ENCODE measurements at places on chromosomes 5 and 9.

GRCh38 chr9:116149844-116150243 lies 3.7 kb upstream of the PAPPA start:
- DNase-seq = no peak

- DNase-seq = no peak
These were observed 8.7 kb downstream of the HINT1 start for GRCh38 chr5:131156385-131156784.

GRCh38 chr5:131756942-131757341 lies 39.9 kb downstream of the FNIP1 start:
- DNase-seq = no peak

DNA sequence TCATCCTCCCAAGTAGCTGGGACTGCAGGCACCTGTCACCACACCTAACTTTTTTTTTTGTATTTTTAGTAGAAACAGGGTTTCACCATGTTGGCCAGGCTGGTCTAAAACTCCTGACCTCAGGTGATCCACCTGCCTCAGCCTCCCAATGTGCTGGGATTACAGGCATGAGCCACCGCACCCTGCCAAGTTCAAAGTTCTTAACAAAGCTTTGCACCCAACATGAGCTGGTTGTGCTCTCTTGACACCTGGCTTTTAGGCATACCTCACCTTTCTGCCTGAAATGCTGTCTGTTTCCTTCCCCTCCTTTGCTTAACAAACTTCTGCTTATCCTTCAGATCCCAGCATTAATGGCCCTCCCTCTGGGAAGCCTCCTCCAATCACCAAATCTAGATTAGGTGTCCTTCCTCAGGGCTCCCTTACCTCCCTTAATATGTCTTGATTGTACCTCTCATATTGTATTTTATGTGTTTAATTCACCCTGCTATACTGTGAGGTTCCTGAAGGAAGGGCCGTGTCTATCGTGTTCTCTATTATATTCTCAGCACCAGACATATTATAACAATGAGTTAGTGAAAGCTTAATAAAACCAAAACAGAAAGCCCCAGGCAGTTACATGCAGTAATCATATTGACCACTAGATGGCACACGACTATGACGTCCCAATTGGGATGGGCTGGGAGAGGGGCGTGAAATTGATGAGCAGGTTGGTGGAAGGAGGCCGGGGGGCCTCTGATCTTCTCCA lies 62.9 kb upstream of the PPARGC1B start:
- DNase-seq = no peak

- no peak for DNase-seq
These were observed 26.2 kb upstream of the SHC3 start for GRCh38 chr9:89204801-89205200.

- DNase-seq = no peak
These were observed 10.1 kb upstream of the ADRB2 start for GRCh38 chr5:148816357-148816756.

DNA sequence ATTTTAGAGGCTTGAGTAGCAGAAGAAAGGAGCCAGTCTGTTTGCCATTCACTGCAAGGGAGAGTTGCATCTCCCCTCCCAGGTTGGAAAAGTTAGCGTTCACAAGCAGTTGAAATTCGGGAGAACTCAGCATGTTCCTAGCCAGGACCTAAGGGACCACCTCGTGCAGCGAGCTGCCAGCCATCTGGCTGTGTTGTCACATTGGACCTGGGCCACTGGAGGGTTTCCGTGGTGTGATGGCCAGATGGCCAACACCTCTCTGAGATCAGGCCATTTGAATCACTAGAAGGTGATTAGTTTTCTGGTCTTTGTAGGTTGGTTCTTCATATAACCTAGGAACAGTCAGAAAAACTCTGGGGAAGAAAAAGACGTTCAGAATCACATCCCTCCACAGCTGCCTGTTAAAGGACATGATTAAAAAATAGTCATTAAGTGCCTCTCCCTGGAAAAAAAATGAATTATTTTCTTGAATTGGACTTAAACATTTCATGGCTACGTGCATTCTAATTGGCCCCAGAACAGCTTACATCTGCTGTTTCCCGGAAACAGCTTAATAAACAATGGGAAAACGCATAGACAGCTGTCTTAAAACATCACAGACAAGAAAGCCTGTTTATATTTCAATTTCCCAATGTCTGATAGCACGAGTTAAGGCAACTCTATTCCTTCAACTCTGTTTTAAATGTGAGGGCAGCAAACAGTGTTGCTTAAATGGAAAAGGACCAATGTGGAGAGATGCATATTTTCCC lies 303.9 kb downstream of the TENT4A start:
- no peak for DNase-seq

GRCh38 chr9:133718563-133719315 lies 19.4 kb downstream of the SARDH start:
- DNase-seq = no peak

GRCh38 chr9:4854265-4854590 lies 61.5 kb downstream of the RCL1 start:
- no peak for DNase-seq

DNA sequence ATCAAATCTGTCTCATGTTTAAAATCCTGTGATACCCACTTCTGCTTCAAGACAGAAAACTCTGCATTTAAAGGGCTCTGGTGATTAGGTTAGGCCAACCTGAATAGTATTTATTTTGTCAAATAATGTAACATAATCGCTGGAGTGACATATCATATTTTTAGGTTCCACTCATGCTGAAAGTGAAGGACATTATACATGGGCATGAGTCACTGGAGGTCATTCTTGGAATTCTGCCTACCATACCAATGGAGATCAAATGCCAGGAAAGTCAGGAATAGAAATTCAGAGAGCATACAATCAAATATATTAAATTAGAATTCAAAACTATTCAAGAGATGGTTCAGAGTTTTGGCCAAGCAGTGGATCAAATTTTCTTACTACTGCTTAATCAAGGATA lies 97.1 kb upstream of the PRSS3 start:
- DNase-seq = no peak

GRCh38 chr5:39526914-39527477 lies 102.2 kb upstream of the DAB2 start:
- no peak for DNase-seq

GRCh38 chr5:142017832-142018427 lies 5.1 kb upstream of the GNPDA1 start:
- no peak for DNase-seq

DNA sequence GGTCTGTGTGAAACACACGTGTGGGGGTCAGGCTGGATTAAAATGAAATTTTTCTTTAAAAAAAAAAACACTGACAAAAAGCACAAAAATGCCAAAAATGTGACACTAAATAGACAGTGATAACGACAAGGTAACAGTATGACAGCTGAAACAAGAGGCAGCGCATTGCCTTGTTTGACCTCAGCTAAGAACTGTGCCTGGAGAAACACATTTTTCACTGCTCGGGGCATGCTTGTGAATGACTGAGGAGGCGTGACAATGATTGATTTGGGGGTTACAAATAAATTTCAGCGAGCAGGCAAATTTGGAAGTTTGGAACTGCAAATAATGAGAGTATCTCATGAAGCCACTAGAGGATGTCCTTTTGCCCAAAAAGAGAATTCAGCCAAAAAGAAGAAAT lies 44.2 kb upstream of the SPATA31C2 start:
- DNase-seq = no peak

GRCh38 chr5:123427281-123427680 lies 4.1 kb upstream of the CEP120 start:
- no peak for DNase-seq

- no peak for DNase-seq
These were observed 19.0 kb downstream of the TMC1 start for GRCh38 chr9:72540348-72540873.

- DNase-seq = no peak
These were observed 127.7 kb downstream of the RGS3 start for GRCh38 chr9:113590991-113591898.

- no peak for DNase-seq
These were observed 66.8 kb upstream of the IL17B start for GRCh38 chr5:149445739-149446369.
